ENCODE measurements at places on chromosomes 4 and X.
A peak's percentile ranks its signal among the peaks of the same experiment; 100 is the strongest.

- no peak for DNase-seq
Measured at GRCh38 chrX:15849555-15849954, 5.1 kb downstream of the AP1S2 start.

GRCh38 chr4:129110931-129111330 is 15.0 kb downstream of the C4orf33 start:
- no peak for DNase-seq

DNA sequence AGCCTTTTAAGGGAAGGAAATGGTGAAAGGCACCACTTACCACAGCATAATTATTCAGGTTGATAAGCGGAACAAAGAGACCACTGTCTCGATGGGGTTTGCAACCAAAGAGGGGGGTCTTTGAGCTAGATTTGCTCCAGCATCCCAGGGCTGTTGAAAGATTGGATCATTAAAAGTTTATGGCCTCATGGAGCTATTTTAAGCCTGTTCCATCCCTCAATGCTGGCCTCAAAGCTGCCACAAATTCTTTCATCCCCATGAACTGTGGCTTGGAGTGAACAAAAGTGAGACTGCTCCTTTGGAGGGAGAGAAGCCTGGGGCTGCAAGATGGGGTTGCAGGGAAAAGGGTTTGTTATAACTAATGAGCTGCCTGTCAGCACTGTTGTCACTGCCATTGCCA is 209.8 kb downstream of the RTL9 start:
- no peak for DNase-seq

DNA sequence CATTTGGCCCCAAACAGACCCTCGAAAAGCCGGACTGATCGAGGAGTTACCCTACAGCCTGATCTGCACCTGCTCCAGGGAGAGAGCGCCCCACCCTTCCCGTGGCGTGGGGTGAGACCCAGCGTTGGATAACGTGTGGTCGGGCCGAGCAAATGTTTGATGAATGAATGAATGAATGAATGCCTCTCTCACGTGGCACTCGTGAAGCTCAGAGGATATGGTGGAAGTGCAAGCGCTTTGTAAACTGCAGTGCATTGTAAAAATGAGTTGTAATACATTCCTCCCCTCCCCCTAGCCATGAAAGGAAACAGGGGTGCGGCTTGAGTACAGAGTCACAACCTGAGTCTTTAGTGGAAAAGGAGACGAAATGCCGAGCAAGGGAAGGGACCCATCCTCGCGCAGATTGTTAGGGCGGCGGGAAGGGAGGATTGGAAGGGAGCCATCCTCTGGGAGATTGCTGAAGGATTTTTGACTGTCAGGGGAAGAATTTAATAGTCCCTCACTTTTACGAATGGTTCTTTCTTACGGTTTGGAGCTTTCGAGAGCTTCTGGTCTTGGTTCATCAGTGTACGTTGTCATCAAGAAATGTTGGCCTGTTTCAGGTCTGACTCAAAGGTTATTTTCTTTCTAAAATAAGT is 772 bp upstream of the FBXW7 start:
- DNase-seq: no peak

DNA sequence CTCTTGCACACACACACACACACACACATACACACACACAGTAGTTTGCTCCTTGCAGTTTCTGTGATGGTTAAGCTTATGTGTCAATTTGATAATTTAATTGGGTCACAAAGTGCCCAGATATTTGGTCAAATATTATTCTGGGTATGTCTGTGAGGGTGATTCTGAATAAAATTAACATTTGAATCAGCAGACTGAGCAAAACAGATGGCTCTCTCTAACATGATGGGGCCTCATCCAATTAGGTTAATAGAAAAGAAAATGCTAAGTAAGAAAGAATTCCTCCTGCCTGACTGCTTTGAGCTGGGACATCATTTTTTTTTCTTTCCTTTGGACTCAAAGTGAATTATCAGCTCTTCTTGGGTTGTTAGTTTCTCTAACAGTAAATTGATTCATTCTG is 191.2 kb upstream of the INTU start:
- DNase-seq: no peak

GRCh38 chr4:80705311-80705710 is 325.2 kb upstream of the BMP3 start:
- no peak for DNase-seq

- DNase-seq: peak; percentile 71
Measured at GRCh38 chr4:37889849-37890800, 759 bp upstream of the TBC1D1 start.

GRCh38 chr4:185304541-185304940 is 91.2 kb downstream of the LRP2BP start:
- DNase-seq: no peak

DNA sequence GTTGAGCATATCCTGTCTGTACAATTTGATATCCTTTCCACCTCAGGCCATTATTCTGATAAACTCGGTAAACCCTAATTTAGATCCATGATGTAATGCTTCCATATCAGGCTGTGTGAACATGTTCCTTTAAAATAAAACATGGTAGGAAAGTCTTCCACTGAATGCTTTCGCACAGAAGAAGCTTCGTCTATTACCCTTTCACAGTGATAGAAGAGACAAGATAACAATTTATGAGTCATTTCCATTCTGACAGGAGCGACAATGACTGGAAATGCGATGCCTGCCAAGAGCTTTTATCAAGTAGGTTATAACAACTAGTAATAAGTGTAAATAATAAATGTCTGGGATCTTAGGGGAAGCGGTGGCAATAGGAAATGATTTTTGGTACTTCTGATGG is 98.8 kb downstream of the TTC29 start:
- no peak for DNase-seq

- DNase-seq: no peak
Measured at GRCh38 chrX:17601441-17602200, 135.7 kb upstream of the SCML1 start.

DNA sequence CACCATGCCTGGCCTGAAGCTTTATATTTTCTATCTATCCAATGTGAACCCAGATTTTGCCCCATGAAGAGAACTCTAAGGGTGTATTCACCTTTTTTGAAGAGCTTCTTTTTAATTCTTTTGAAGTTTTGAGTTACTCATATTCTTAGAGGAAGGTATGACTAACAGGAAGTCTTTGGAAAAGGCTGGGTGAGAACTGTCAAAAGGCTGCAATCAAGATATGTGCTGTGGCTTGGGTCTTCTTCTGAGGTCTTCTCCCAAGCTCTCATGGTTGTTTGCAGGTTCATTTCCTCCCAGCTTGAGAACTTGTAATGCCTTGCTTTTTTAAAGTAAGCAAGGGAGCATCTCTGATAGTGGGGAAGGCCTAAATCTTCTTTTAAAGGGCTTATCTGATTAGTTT is 3.1 kb upstream of the C4orf17 start:
- no peak for DNase-seq

DNA sequence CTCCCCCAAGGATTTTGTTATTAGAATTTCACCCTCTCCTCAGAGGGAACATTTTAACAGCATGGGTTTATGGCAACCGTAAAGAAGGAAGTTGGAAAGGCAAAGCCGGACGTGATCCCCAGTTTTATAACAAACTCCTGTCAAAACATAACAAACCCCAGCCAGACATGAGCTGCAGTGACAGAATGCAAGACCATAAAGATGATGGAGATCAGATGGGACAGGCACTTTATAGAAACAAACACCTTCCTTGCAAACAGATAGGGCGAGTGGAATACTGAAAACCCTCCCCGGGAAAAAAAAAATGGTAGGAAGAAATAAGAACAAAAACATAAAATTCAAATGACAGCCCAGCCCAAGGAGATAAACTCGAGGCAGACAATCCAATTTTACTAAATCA is 281.4 kb downstream of the LDB2 start:
- peak; percentile 46 for DNase-seq

DNA sequence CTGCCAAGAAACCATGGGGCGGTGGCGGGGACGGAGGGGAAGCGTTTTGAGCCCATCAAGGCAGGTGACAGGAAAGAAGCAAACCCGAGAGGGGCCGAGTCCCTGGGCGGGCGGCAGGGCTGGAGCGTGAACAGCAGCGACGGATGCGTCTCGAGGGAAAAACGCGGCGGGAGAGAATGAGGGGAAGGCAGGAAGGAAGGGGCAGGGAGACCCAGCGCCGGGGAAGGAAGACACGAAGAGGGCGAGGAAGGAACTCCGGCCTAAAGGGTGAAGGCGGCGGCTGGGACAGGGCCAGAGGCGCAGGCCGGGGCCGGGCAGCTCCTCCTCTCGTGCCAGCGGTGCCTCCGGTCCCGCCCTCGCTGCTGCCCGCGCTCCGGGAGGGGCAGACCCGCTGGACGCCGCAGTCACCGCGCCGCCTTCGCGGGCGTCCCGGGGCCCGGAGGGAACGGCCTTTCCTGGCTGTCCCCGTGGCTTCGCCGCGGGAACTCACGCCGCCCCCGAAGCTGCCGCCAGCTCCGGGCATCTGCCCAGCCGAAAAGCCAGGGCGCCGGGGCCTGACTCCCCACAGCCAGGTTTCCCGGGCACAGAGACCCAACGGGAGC is 751 bp upstream of the RGS12 start:
- DNase-seq: no peak

DNA sequence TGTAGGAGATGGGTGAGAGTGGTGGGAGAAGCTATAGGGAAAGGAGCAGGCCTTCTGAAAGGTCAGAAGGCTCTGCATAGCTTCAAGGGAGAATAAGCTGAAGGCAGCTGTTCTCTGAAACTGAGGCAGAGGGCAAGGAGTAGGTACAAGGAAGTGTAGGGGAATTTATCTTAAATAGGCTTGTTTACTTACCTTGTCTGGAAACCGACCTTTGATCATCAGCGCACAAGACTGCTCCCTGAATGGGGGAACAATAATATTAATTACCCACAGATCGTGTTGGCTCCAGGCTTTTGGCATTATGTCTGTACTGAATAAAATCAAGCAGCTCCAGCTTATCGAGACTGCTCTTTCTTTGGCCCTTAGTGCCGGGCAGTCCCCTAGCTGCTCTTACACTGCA is 175.5 kb upstream of the MAGEB16 start:
- DNase-seq: no peak

DNA sequence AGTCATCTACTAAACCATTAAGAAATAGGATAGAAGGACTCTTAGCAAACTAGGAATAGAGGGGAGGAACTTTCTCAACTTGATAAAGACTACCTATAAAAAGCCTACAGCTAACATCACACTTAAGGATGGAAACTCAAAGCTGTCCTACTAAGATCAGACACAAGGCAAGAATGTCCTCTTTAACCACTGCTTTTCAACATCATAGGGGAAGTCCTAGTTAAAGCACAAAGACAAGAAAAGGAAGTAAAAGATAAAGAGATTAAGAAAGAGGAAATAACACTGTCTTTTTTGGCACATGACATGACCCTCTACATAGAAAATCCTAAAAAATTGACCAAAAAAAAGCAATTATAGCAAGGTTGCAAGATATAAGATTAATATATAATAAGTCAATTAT is 136.6 kb downstream of the FBXW7 start:
- DNase-seq: no peak

GRCh38 chr4:167020410-167020809 is 213.9 kb downstream of the SPOCK3 start:
- no peak for DNase-seq

- DNase-seq: no peak
Measured at GRCh38 chr4:6767386-6767747, 15.2 kb upstream of the KIAA0232 start.

DNA sequence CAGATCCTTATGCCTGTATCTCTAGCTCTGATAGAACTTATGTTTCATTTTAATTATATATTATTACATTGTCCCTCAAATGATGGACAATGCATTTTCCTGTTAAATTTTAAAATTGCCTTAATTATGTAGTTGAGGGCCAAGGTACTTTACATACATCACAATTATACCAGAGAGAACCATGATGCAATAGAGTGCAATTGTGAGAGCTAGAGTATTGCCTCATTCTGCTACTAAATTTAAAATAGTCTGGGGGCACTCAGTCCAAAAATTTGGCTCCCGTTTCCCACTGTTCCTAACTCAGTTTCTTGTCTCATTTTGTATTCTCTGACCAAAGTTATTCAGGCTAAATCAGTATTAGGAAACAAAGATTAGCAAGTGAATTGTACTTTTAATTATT is 378.5 kb upstream of the ZFP42 start:
- no peak for DNase-seq

- peak; percentile 38 for DNase-seq
Measured at GRCh38 chrX:140091125-140091886, 126.0 kb upstream of the CXorf66 start.

GRCh38 chrX:100635040-100635439 is 1.6 kb downstream of the TSPAN6 start:
- DNase-seq: no peak

DNA sequence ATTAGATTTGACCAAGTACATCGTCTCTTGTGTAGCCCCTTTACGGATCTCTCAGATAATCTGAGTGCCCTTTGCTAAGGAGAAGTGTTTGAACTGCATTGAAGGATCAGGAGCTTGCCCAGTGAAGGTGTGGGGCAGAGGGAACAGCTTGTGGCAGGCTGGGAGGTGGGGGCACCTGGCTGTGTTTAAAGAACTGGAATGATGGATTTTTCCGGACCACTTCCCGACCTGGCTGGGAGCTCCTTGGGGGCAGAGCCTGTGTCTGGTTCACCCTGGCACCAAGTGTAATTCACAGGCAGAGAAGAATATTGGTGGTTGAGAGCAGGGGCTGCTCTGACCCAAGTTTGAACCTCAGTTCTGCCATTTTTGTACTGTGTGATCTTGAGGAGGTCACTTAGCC is 18.5 kb downstream of the TBC1D14 start:
- no peak for DNase-seq

DNA sequence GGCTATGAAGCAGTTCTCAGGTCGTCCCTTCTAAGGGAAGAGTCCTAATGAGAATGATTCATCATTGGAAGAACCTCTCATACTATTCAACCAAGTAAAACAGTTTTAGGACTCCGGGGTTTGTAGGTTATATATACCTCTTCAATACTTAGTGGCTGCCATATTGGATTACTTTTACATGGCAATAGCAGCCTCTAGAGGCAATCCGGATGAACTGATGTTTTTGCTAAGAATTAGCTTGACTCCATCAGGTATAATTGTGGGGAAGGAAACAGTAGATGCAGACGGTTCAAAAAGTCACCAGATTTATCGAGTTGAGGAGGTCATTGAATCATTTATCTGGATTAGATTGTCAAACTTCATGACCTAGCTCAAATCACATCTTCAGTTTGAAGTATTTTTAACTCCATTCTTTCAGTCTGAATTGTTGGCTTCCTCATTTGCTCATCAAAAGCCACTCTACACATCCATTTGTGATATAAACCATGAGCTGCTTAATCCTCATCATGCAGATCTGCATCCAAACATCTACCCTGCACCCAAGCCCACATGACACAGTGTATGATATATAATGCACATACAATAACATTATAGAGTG is 28.4 kb downstream of the GUCY1B1 start:
- DNase-seq: peak; percentile 32

- DNase-seq: peak; percentile 60
Measured at GRCh38 chrX:25003066-25003849, 12.5 kb downstream of the ARX start.

DNA sequence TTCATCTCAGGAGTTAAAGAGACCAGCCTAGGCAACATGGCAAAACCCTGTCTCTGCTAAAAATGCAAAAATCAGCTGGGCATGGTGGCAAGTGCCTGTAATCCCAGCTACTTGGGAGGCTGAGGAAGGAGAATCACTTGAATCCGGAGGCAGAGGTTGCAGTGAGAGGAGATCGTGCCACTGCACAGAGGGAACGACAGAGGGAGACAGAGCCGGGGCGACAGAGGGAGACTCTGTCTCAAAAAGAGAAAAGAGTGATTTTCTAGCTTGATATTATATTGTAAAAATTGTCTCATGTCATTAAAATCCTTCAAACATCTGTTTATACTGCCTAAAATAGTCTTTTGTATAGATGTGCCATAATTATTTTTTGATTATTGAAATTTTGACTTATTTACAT is 225.4 kb upstream of the AGA start:
- no peak for DNase-seq
